EH (cell line): ENCODE measurements at places on chromosomes 7 and 10.

DNA sequence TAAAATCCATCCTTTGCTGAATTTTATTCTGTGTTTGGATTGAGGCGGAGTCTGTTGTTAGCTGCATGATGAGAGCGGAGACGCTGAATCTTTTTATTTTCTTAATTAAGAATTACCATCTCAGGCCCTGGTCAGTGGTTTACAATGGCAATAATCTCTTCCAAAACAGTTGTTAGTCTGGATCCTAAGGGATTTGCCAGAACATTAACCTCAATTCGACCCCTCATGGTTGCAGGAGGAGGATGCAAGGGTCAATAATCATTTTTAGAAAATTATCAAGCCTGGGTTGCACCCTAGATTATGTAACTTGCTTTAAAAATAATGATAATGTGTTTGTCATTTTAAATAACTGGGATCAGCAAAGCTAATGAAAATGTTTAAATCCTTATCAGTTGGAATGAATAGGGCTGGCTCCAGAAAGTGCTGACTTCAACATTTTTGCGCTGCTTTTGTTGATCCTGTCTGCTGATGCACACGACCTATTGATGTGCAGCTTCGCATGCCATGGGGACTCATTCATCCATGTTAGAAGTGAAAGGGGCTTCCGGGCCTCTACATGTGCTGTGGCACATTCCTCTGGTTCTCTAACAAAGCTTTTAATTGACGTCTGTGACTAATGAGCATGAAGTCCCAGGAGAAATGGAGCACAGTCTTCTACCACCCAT is 80.7 kb upstream of the KIAA1217 start:
- DNase-seq: no peak

DNA sequence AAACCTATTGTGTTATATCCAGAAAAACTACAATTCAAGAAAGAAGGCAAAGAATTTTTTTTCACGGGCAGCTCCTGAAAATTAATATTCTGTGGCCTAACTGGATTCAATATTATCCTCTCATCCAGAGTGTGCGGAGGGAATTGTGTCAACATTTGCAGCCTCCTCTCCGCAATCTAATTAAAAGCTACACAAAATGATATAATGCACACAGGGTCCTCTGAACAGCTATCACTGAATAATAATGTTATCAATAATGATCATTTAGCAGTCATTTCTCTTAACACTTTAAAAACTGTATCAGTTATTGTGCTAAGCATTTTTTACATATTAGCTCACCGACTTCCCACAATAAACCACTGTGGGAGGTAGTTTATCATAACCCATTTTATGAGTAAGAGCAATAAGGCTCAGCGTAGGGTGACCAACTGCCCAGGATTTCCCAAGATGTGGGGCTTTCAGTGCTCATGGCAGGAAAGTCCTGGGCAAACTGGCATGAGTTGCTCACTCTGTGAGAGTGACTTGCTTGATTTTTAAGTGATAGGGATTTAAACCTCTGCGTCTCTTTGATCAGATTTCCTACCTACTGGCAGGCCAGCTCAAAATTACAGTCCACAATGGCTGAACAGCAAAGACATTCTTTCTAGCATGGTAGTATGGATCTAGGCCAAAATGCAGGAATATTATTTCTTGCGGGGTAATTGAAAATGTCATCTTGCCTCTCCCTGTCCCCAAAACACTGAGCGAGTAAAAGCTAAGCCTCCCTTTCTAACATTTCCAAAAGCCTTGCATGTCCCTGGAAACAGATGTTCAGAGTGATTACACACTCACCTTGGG is 65.7 kb downstream of the AOAH start:
- DNase-seq: peak; percentile 94

- peak; percentile 54 for DNase-seq
Measured at GRCh38 chr10:11823122-11823988, at the start of gene PROSER2. TSS of gene PROSER2 (plus strand) at chr10:11823356. CDS start at chr10:11852078, 28,722 bp downstream.

DNA sequence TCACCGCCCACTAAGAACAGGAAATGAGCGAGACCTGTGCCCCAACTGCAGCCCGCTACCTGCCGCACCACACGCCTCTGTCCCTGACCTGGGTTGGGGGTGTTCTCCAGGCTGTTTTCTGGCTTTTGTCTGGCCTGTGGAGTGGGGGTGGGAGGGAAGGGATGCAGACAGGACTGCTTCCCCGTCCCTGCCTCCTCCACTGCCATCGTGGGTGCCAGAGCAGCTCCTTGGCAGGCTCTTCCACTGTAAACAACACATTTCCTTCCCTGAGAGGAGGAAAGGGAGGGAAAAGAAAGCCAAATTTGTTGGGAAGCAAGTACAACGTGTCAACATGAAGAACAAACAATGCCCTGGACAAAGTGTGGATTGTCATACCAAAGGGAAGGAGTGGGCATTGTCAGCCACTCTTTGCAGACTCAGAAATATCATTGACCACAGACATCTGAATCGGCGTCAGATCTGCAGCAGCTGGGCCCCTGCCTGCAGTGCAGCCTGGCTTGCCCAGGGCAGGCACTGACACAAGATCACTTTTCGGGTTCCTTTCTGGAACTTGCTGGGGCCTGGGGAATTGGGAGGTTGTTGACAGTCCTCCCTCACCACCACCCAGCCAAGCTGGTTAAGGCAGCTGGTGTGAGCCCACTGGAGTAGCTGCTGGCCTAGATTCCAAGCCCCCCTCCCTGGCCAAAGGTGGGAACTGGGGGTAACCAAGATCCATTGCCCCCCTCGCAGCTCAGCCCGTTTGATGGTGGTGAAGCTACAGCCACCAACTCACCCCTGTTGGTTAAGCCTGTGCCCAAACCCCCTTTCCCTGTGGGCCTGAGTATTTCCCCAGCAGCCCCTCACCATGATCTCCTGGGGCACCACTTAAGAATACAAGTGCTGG is 22.6 kb upstream of the TRIM8 start:
- DNase-seq: peak; percentile 27

GRCh38 chr10:43752682-43753081 is 104.0 kb upstream of the ZNF32 start:
- DNase-seq: no peak

DNA sequence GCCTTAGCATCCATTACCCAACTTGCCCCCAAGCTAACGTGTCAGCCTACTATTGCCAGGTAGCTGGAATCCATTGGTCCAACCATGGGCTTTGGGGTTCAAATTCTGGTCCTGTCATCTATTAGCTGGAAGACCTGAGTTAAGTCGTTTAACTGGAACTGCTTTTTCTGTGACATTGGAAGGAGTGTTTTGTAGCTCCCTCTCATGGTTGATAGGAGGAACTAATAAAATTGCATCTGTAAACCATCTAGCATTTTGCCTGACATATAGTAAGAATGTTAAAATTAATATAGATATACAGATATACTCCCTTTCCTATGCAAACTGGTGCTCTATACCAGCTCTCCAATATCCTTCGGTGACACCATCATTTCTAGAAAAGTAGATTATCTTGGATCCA is 23.8 kb upstream of the SLF2 start:
- no peak for DNase-seq

- no peak for DNase-seq
Measured at GRCh38 chr10:72561745-72562166, 64.1 kb downstream of the MICU1 start.

- DNase-seq: no peak
Measured at GRCh38 chr7:41445432-41445831, 257.5 kb downstream of the INHBA start.

DNA sequence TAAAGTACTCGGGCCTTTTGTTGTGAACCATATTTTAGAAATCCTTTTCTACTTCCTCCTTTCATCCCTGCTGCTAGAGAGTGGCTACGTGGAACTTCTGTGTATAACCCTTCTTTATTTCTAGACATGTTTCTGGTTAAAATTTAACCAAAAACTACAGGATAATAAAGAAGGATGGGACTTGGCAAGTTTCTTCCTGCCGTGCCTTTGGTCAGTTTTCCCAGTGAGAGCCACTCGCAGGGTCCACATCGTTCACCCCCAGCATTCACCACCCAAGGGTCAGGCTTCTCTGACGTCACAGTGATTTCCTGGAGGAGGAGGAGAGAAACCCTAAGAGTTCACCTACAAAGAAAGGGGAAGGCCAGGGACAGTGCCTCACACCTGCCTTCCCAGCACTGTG is 45.4 kb downstream of the NKX6-2 start:
- DNase-seq: no peak

DNA sequence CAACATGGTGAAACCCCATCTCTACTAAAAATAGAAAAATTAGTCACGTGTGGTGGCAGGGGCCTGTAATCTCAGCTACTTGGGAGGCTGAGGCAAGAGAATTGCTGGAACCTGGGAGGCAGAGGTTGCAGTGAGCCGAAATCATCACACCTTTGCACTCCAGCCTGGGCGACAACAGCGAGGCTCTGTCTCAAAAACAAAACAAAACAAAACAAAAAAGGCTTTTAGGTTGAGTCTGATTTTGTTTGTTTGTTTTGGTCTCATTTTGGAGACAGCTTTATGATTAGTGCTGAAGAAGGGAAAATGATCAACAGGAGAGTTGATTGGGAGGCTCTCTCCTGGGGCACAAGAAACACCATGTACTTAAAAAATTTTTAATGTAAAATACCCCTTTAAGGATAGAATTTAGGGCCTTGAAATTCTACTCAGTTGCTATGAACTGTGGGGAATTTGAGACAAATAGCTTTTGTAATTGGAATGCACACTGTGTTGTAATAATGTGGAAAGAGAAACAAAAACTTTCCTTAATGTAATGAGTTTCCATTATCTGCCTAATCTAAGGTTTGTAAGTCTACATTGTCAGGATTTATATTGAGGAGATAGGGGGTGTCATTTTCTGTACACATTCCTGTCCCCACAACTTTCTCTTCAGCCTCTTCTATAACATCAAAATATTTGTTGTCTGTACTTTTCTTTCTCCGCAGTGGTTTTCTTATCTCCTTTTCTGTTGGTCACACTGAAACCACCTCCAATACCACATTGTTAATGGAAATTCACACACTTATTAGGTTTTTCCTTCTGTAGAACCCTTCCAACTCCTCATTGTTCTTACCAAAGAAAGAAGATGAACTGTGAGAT is 41.3 kb downstream of the ARID5B start:
- peak; percentile 77 for DNase-seq

- no peak for DNase-seq
Measured at GRCh38 chr10:12973149-12973718, 28.3 kb downstream of the CCDC3 start.

DNA sequence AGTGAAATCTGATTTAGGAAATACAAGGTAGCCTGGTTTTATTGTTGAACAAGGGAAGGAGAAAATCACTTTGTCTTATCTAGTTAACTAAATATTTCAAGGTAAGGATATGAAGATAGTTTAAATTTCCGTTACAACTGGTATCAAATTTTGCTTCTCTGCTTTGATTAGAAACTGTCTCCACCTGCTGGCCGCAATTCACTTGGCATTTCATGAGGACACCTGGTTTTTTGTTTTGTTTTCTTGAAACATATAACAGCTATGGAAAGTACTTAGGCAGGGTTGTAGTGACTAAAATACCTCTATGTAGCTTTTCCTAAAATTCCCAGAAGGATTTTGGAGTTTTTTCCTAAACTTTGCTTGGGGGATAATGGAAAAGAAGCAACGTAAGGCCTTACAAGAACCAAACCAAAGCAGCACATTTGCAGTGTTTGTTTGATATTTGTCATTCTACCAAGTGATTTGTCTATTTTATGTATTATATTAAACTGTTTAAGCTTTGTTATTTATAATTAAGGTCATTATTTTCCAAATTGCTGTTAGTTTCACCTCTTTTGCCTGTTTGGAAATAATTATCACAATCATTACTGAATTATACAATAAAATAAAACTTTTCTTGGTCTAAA is 73.6 kb downstream of the AHCYL2 start:
- DNase-seq: peak; percentile 43

DNA sequence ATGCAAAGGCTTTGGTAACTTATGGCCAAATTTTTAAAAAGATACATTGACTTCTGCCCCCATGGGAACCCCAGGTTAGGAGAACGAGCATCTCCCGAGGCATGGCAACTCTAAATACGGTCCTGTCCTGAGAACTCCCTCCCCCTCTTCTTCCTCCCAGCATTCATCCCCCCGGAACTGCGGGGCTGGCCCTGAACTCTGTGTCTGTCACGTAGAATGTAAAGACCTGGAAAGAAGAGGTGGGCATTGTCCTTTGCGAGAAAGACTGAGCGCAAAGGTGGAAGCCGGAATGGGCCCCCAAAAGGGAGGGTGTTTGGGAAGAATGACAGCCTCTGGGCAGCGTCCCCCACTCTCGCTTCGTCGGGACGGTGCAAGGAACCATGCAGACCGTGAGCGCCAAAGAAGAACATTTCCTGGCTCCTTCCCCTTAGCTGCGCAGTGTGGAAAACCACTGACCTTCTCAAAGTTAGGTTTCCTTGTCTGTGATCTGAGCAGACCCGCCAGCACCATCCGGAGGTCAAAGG is 21.0 kb downstream of the SHH start:
- DNase-seq: no peak

DNA sequence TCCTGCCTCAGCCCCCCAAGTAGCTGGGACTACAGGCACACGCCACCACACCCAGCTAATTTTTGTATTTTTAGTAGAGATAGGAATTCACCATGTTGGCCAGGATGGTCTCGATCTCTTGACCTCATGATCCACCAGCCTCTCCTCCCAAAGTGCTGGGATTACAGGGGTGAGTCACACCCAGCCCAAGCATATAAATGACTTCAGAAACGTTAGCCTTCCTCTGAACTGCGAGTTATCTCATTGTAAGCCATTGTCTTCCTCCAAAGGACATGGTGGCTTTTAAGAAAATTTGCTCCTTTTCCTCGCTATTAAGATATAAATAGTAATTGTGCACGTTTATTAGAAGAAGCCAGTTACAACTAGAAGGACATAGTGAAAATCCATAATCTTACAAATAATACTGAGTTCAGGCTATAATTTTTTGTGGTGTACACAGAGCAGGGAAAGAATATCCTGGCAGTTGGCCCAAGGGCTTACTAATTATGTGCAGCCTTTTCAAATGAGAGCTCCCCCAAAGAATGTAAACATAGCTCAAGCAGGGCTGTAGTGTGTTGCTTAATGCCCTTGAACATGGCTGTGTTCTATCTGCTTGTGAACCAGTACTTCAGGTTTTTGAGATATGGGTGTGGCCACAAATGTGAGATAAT is 495.8 kb downstream of the PARD3 start:
- peak; percentile 97 for DNase-seq

- no peak for DNase-seq
Measured at GRCh38 chr7:96212474-96212873, 109.4 kb downstream of the SLC25A13 start.

- DNase-seq: no peak
Measured at GRCh38 chr7:2129323-2130095, 103.2 kb downstream of the MAD1L1 start.

- no peak for DNase-seq
Measured at GRCh38 chr10:84826704-84827103, 498.3 kb downstream of the CCSER2 start.

- peak; percentile 52 for DNase-seq
Measured at GRCh38 chr7:66237906-66238772, 33.0 kb downstream of the TPST1 start.

GRCh38 chr10:76906256-76906655 is 731.4 kb downstream of the KCNMA1 start:
- DNase-seq: no peak

GRCh38 chr10:97518301-97519043 is 19.7 kb downstream of the UBTD1 start:
- peak; percentile 46 for DNase-seq

GRCh38 chr7:151115121-151115835 is 29.0 kb downstream of the AGAP3 start:
- DNase-seq: peak; percentile 55
